ENCODE measurements at places on chromosomes 11 and 22. TPM values are rescaled to one million over a fixed set of nuclear protein-coding genes. Genes with fewer than 3 reads are reported as not detected.
A peak's percentile ranks its signal among the peaks of the same experiment; 100 is the strongest.

MS4A3 gene
- total RNA-seq = not detected

TRIM34 gene
- 13.1 TPM for total RNA-seq

MUC2 gene
- total RNA-seq = not detected

- peaks cover 21% of the 10 kb centered on the region for H3K36me3 ChIP-seq
- H3K27ac ChIP-seq = no peak overlapping the region
- no peak for DNase-seq
- no peaks in the 10 kb centered on the region for H3K27me3 ChIP-seq
Observed at GRCh38 chr11:47538741-47539565, 14.0 kb downstream of the CELF1 start.

- peaks cover 2% of the 10 kb centered on the region for H3K4me1 ChIP-seq
- no peaks in the 10 kb centered on the region for H3K27me3 ChIP-seq
- no peak overlapping the region for H3K27ac ChIP-seq
Observed at GRCh38 chr11:77198440-77198849, 70.4 kb downstream of the MYO7A start.

- no peaks in the 10 kb centered on the region for H3K4me1 ChIP-seq
- no peaks in the 10 kb centered on the region for H3K36me3 ChIP-seq
- no peak overlapping the region for H3K27ac ChIP-seq
- DNase-seq = no peak
Observed at GRCh38 chr22:43511276-43511910, 99.6 kb downstream of the MPPED1 start.

DNA sequence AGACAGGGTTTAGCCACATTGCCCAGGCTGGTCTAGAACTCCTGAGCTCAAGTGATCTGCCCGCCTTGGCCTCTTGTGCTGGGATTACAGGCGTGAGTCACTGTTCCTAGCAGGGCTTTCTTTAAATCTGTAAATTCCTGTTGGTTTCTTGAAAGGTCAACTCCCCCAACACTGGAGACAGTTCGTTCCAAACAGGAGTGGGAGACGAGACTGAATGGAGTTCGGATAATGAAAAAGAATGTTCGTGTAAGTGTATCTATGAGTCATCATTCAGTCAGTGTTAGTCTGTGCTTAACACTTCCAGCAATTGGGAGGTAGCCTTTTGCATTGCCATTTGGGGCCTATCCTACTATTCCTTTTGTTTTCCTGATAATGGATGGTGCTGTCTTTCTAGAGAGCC is 10.0 kb upstream of the BACE1-AS start:
- DNase-seq = no peak
- peaks cover 26% of the 10 kb centered on the region for H3K36me3 ChIP-seq
- no peak overlapping the region for H3K4me3 ChIP-seq
- no peaks in the 10 kb centered on the region for H3K27me3 ChIP-seq
- H3K27ac ChIP-seq = no peak overlapping the region

DNA sequence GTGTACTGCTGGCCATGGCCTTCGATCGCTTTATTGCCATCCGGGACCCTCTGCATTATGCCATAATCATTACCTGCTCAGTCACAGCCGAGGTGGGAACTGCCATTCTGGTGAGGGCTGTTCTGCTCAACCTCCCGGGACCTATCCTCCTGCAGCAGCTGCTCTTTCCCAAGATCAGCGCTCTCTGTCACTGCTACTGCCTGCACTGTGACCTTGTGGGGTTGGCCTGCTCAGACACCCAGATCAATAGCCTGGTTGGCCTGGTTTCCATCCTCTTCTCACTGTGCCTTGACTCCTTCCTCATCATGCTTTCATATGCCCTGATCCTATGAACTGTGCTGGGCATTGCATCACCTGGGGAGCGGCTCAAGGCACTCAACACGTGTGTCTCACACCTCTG is 24.9 kb upstream of the TRIM21 start:
- H3K27me3 ChIP-seq = peaks cover 2% of the 10 kb centered on the region
- H3K4me1 ChIP-seq = no peaks in the 10 kb centered on the region
- DNase-seq = no peak
- H3K4me3 ChIP-seq = no peak overlapping the region
- H3K27ac ChIP-seq = no peak overlapping the region

DNA sequence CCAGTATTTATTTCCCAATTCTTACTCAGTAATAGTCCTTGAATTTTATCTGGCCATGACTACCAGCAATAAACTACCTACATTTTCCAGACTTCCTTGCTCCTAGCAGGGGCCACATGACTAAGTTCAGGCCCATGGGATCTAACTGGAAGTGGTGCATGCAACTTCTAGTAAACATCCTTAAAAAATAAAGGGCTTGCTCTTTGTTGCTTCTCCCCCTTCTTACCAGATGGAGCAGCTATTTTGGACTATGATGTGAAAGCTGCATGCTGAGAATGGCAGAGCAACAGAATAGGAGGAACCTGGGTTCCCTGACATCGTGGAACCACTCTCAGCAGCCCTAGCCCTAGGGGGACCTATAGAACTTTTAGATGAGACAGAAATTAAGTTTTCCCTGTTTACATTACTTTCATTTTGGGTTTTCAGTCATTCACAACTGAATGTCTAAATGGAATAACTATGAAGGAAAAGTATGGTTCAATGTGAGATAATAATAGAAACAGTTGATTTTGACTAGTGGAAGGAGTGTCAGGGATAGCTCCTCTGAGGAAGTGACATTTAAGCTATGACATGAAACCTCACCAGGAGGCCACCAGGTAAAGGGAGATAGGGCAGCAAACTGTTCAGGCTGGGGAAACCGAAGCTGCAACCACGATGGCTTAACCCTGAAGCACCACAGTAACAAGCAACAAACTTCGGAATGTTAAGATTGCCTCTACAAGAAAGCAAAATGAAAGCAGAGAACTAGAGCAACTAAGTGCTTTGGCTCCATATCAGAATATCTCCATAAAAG is 48.9 kb downstream of the PHF21A start:
- no peaks in the 10 kb centered on the region for H3K27me3 ChIP-seq
- H3K27ac ChIP-seq = no peak overlapping the region
- no peak for DNase-seq

- H3K36me3 ChIP-seq = no peaks in the 10 kb centered on the region
- DNase-seq = no peak
- no peak overlapping the region for H3K4me3 ChIP-seq
- no peak overlapping the region for H3K27ac ChIP-seq
Observed at GRCh38 chr22:25853078-25853477, 111.1 kb downstream of the MYO18B start.

- no peak for DNase-seq
- H3K4me1 ChIP-seq = peaks cover 15% of the 10 kb centered on the region
- H3K36me3 ChIP-seq = no peaks in the 10 kb centered on the region
- no peaks in the 10 kb centered on the region for H3K27me3 ChIP-seq
- peak overlapping the region; percentile 66 for H3K4me3 ChIP-seq
Observed at GRCh38 chr11:47399860-47400767, 8.3 kb upstream of the SLC39A13 start.

DNA sequence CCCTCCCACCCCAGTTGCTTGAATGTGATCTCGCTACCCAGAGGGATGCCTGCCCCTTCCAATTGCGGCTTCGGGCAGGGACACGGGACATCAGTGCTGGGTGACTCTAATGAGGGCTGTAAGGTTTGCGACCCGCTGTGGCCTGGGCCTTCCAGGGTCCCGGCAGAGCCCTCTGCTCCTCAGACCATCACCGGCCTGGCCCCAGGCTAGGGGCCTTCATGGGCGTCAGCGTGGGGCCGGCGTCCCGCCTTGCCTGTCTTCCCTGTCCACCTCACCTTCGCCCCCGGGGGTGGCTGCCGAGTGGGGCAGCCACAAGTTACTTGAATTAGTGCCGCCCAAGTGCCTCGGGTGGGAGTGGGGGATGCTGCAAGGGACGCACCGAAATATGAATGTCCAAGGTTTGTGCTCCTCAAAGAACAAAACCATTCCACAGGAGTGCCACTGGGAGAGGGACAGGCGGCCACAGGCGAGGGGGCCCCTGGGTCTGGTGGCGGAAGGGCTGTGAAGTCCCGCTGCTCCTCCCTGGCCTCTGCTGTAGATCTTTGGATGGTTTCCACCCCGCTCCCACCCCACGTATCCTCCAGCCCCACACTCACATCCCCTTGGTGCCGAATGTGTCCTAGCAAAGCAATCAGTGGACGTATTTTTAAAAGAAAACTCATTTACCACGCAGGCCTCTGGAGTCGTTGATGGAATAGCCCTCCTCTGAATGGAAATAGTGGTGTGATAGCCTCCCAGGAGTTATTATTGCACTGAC is 317.1 kb downstream of the NTM start:
- H3K27me3 ChIP-seq = no peaks in the 10 kb centered on the region
- no peak for DNase-seq

- peaks cover 38% of the 10 kb centered on the region for H3K4me1 ChIP-seq
- peak overlapping the region; percentile 46 for H3K4me3 ChIP-seq
- DNase-seq = peak; percentile 97
- H3K27me3 ChIP-seq = no peaks in the 10 kb centered on the region
- H3K36me3 ChIP-seq = peaks cover 3% of the 10 kb centered on the region
Observed at GRCh38 chr11:114159802-114160632, 100.5 kb downstream of the ZBTB16 start.

GRCh38 chr11:120254788-120255518 is 15.0 kb downstream of the POU2F3 start:
- peaks cover 7% of the 10 kb centered on the region for H3K4me1 ChIP-seq
- no peak overlapping the region for H3K27ac ChIP-seq
- peaks cover 88% of the 10 kb centered on the region for H3K27me3 ChIP-seq

DNA sequence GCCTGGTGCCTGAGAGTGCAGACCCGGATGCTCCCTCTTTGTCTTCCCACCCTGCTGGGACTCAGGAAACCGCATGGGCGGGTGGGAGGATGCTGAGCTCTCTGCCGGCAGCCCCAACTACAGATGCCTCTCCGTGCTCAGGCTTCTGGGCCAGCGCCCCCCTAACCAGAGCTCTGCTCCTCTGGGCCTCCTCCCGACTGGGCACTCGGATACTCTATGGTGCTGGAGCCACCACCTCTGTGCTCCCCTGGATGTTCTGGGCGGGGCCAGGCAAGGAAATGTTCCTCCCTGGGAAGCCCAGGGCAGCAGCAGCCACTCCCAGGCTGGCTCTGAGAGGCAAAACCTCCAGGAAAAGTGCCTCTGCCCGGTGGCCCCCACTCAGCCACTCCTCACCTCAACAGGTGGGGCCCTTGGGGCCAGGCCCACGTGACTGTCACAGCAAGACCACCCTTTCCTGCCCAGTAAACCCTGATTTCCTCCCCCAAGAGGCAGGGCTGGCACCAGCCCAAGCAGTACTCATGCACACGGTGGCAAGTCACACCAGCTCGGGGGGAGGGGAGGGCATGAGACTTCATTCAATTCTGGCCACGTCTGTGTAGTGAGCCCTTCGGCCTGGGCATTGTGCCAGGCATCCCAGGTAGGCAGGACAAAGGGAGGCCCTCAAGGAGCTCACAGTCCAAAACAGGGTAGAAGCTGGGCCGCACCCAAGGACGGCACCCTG is 54.7 kb upstream of the TCF20 start:
- no peak for DNase-seq
- no peaks in the 10 kb centered on the region for H3K27me3 ChIP-seq
- no peak overlapping the region for H3K27ac ChIP-seq
- peaks cover 24% of the 10 kb centered on the region for H3K4me1 ChIP-seq

Measured in activated CD8-positive, alpha-beta memory T cell treated with anti-CD3 and anti-CD28 coated beads, Interleukin-2, amount 10 ng/mL, durations not matched to agents 7 days and 5 days (primary cell).